Kidney epithelial cell (primary cell): ENCODE measurements at places on chromosomes 7 and 10. TPM values are rescaled to one million over a fixed set of nuclear protein-coding genes. Genes with fewer than 3 reads are reported as not detected.

Gene IDI2
- 0.13 TPM in 1 of 2 replicates, not detected in the other for total RNA-seq

Gene SORCS1
- 2.1 and 2.3 TPM in 2 replicates for total RNA-seq

DNA sequence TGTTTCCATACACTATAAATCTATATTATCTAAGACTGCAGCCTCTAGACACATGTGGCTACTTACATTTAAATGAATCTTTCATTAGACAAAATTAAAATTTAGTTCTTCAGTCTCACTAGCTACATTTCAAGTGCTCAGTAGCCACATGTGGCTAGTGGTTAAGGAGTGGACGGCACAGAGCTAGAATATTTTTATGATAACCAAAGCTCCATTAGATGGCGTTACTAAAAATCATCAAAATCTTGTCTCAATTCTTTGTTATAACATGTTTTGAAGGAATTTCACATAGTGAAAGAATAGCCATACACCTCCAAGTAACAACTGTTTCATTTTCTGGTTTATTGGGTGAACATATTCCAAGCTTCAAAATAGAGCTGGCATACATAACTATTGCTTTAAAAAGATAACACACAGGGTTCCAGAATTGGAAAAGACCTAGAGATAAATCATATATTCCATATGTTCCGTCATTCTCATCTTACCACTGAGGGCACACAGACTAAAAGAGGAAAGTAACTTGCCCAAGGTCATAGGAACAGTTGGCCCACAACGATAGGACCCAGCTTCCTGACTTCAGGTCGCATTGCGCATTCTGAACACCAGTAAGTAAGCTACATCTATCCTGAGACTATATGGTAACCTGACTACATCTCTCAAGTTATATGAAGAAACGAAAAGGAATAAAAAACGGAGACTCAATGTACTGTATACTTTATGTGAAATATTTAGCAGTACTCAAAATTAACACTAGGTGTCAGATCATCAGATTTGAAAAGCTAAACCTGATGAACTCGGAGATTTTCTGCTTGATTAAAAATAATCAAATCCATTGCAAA, 66.6 kb downstream of the CAV1 start:
- DNase-seq, result no peak

Gene GDF2
- total RNA-seq, result not detected in 2 replicates

GRCh38 chr10:78749898-78750297, 318.9 kb upstream of the ZMIZ1 start:
- no peak for DNase-seq

GRCh38 chr10:84214046-84214572, 11.2 kb downstream of the LRIT2 start:
- DNase-seq, result no peak

GRCh38 chr7:102096706-102097427, 189.8 kb upstream of the SH2B2 start:
- DNase-seq, result no peak

GRCh38 chr10:71622154-71622526, 97.4 kb downstream of the C10orf105 start:
- peak; percentile 23 for DNase-seq

DNA sequence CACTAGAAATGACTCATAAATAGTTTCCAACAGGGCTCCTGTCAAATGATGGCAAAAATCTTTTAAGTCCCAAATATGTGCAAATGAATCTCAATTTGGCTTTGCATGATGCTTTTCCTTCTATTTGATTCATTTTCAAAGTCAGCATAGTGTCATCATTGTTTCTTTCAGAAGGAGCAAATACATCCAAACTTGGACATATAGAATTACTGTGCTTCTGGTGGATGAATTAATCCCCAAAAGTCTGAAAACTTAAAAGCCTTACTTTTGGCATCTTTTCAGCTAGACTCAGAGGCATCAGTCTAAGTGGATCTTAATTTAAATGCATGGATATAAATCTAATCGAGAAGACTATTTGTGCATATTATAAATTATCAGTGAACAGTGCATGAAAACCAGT, 578.1 kb upstream of the FZD8 start:
- no peak for DNase-seq
